ENCODE measurements at places on chromosomes 3 and 15. TPM values are rescaled to one million over a fixed set of nuclear protein-coding genes. Genes with fewer than 3 reads are reported as not detected.
A peak's percentile ranks its signal among the peaks of the same experiment; 100 is the strongest.

DNA sequence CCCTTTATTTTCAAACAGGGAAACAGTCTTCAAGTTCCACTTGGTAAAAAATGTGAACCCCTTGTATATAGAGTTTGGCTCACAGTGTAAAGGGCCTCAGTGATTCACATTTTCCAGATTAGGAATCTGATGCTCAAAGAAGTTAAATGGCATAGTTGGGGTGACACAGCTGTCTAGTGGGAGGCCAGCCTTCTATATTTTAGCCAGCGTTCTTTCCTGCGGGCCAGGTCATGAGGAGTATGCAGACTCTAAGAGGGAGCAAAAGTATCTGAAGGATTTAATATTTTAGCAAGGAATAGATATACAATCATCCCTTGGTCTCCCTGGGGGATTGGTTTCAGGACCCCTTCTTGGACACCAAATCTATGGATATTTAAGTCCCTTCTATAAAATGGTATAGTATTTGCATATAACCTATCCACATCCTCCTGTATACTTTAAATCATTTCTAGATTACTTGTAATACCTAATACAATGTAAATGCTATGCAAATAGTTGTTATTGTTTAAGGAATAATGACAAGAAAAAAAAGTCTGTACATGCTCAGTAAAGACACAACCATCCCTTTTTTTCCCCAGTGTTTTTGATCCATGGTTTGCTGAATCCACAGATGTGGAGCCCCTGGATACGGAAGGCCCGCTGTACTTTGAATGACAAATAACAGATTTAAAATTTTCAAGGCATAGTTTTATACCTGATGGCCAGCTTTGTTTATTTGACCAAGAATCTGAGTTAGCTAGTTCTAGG lies 7.0 kb downstream of the B2M start:
- peaks cover 8% of the 10 kb centered on the region for H3K4me1 ChIP-seq
- H3K27ac ChIP-seq = no peak overlapping the region
- no peak overlapping the region for H3K4me3 ChIP-seq
- DNase-seq = no peak
- H3K27me3 ChIP-seq = no peaks in the 10 kb centered on the region

GRCh38 chr3:124577494-124578167 lies 152.6 kb upstream of the UMPS start:
- H3K4me1 ChIP-seq = no peaks in the 10 kb centered on the region
- H3K27ac ChIP-seq = no peak overlapping the region
- H3K27me3 ChIP-seq = no peaks in the 10 kb centered on the region
- no peaks in the 10 kb centered on the region for H3K36me3 ChIP-seq
- no peak for DNase-seq

- no peak overlapping the region for H3K27ac ChIP-seq
- DNase-seq = no peak
- H3K4me3 ChIP-seq = no peak overlapping the region
- H3K36me3 ChIP-seq = no peaks in the 10 kb centered on the region
- H3K4me1 ChIP-seq = no peaks in the 10 kb centered on the region
Measured at GRCh38 chr15:48866141-48866563, 11.8 kb upstream of the EID1 start.

- no peaks in the 10 kb centered on the region for H3K4me1 ChIP-seq
- H3K4me3 ChIP-seq = no peak overlapping the region
- no peak for DNase-seq
Measured at GRCh38 chr3:3629911-3630310, 169.3 kb upstream of the LRRN1 start.

- no peaks in the 10 kb centered on the region for H3K4me1 ChIP-seq
- no peak for DNase-seq
- H3K36me3 ChIP-seq = peaks cover 3% of the 10 kb centered on the region
- no peak overlapping the region for H3K27ac ChIP-seq
Measured at GRCh38 chr15:44340410-44340809, 51.9 kb downstream of the GOLM2 start.

DNA sequence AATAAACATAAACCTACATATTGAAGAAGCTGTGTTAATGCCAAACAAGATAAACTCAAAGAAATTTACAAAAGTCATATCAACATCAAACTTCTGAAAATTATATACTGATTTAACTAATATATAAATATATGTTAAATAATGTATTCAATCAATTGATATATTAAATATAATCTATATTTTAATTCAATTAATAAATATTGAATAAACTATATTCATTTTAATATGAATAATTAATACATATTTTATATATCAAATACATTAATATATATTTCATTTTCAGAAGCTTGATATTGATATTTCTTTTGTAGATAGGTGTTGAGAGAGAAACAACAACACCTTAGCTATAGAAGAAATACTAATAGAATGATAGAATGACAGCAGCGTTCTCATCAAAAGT lies 768.1 kb downstream of the MECOM start:
- no peaks in the 10 kb centered on the region for H3K27me3 ChIP-seq
- no peaks in the 10 kb centered on the region for H3K4me1 ChIP-seq
- no peaks in the 10 kb centered on the region for H3K36me3 ChIP-seq
- DNase-seq = no peak

- no peak for DNase-seq
- H3K4me3 ChIP-seq = peak overlapping the region; percentile 55
- peaks cover 9% of the 10 kb centered on the region for H3K4me1 ChIP-seq
Measured at GRCh38 chr3:136819392-136819730, 435 bp downstream of the SLC35G2 start.

GRCh38 chr3:129276385-129276784 lies 2.3 kb upstream of the HMCES start:
- H3K4me3 ChIP-seq = no peak overlapping the region
- no peaks in the 10 kb centered on the region for H3K27me3 ChIP-seq
- H3K27ac ChIP-seq = no peak overlapping the region
- H3K36me3 ChIP-seq = peaks cover 21% of the 10 kb centered on the region

GRCh38 chr15:101608201-101608600 lies 44.0 kb downstream of the TM2D3 start:
- no peak overlapping the region for H3K27ac ChIP-seq
- H3K4me3 ChIP-seq = no peak overlapping the region
- no peaks in the 10 kb centered on the region for H3K36me3 ChIP-seq
- DNase-seq = no peak

DNA sequence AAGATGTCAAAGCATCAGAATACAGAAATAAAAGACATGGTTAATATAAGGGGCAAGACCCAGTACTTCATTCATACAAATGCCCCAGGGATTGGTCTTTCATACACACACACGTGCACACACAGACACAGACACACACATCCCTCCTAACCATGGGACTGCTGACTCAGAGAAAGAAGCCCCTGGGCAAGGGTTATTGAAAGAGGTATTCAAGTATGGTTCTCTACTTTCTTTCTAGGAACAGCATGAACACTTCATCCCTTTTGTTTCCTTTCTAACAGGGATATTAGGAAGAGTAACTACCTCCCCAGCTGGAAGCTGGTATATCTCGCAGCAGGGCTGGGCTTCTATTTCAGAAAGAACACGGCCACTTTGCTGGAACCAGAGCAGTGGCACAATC lies 33.2 kb upstream of the ZFAND6 start:
- no peaks in the 10 kb centered on the region for H3K4me1 ChIP-seq
- no peak for DNase-seq
- no peak overlapping the region for H3K4me3 ChIP-seq
- no peak overlapping the region for H3K27ac ChIP-seq
- H3K27me3 ChIP-seq = no peaks in the 10 kb centered on the region

- peaks cover 4% of the 10 kb centered on the region for H3K4me1 ChIP-seq
- DNase-seq = no peak
- H3K27me3 ChIP-seq = no peaks in the 10 kb centered on the region
- no peak overlapping the region for H3K4me3 ChIP-seq
Measured at GRCh38 chr15:62976301-62976881, 66.2 kb upstream of the TPM1 start.

DNA sequence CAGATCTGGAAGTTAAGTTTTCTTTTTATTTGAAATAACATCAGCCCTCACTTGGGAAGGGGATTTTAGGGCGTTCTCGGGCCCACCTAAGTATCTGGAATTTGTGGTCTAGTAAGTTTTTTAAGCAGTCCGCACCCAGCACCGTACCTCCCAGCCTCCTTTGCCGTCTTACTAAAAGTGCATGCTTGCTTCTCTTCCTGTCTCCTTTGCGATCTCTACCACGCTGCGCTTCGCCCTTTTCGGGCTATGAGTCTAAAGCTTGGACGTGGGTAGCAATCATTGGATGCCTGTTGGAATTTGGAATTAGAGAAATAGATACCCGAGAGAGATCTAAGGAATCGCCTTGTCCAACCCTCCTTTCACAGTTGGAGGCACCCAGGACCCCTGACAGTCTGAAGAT lies 1.1 kb downstream of the THSD4 start:
- peak overlapping the region; percentile 71 for H3K4me3 ChIP-seq
- peak overlapping the region; percentile 84 for H3K27ac ChIP-seq
- no peaks in the 10 kb centered on the region for H3K36me3 ChIP-seq
- H3K4me1 ChIP-seq = peaks cover 2% of the 10 kb centered on the region

GRCh38 chr3:184457329-184457728 lies 77.5 kb downstream of the CHRD start:
- H3K27me3 ChIP-seq = no peaks in the 10 kb centered on the region
- no peaks in the 10 kb centered on the region for H3K4me1 ChIP-seq
- H3K27ac ChIP-seq = no peak overlapping the region
- H3K36me3 ChIP-seq = no peaks in the 10 kb centered on the region
- DNase-seq = no peak

- no peak overlapping the region for H3K4me3 ChIP-seq
- no peaks in the 10 kb centered on the region for H3K4me1 ChIP-seq
- no peaks in the 10 kb centered on the region for H3K36me3 ChIP-seq
Measured at GRCh38 chr3:183912895-183913579, 28.4 kb upstream of the PARL start.

DNA sequence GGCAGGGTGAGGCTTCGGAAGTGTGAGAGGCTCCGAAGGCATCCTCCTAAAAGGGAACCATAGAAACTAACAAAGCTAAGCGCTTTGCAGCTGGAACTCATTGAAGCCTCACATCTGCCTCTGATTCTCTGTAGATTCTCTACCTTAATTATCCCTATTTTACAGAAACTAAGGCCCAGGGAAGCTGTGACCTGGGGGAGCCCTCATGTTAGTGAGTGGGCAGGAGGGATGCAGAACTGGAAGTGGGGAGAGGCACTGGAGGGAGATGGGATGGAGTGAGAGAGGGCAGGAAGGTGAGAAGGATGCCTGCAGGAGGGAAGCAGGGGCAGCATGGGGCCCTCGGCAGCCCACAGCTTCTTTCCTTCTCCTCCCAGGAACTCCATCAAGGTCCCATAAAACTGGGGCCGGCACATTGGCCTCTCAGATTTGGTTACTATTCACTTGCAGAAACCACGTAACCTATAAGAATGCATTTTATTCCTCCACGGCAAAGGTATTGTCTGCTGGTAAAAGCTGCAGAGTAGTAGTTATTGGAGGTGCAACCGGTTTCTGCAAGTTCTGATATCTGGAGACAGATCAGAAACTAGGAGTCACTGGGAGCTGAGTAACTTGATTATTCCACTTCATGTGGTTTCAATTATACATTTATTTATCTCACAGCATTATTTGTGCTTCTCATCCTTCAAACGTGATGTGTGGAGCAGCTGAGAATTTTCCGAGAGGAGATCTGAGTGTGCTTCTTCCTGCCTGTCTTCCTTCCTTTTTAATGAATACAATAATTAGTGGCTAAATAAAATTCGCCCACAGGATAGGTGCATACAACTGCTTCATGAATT lies 24.0 kb upstream of the CHCHD6 start:
- no peaks in the 10 kb centered on the region for H3K36me3 ChIP-seq
- H3K27me3 ChIP-seq = no peaks in the 10 kb centered on the region
- no peaks in the 10 kb centered on the region for H3K4me1 ChIP-seq
- H3K4me3 ChIP-seq = no peak overlapping the region
- DNase-seq = no peak

DNA sequence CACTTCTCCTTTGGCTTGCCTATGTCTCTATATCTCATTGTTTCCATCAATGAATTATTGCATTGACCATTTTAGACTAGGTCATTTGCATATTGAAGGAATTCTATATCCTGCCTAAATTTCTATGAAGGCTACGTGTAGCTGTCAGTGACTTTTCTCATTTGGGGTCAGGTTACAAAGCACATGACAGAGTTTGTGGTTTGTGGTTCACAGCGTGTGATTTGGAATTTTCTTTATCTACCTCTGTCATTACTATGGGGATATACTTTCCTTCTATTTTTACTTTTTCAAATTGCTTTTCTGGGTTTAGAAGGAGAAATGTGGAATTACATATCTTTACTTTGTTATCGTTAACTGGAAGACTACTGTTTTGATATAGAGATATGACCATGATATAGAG lies 317.3 kb upstream of the CFAP20DC start:
- H3K27me3 ChIP-seq = no peaks in the 10 kb centered on the region
- H3K4me3 ChIP-seq = no peak overlapping the region
- no peaks in the 10 kb centered on the region for H3K36me3 ChIP-seq
- no peak for DNase-seq
- no peaks in the 10 kb centered on the region for H3K4me1 ChIP-seq

DNA sequence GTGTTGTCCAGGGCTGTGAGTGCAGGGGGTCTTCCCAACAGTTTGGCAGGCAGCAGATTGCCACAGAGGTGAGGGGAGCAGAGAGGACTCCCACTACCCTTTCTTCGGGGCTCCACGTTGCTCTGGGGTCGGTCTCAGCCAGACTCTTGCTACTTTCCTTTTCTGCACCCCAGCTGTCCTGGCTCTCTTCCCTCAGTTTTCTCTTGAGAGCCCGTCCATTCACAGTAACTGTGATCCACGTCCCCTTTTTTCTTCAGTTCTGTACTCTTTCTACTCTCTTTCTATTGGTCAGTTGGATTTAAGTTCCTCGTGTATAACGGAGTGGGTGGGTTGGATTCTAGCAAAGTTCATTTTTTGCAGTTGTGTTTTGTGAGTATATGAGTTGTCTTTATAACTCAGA lies 105.8 kb downstream of the UNC13C start:
- H3K27ac ChIP-seq = no peak overlapping the region
- DNase-seq = no peak
- peaks cover 3% of the 10 kb centered on the region for H3K4me1 ChIP-seq

DNA sequence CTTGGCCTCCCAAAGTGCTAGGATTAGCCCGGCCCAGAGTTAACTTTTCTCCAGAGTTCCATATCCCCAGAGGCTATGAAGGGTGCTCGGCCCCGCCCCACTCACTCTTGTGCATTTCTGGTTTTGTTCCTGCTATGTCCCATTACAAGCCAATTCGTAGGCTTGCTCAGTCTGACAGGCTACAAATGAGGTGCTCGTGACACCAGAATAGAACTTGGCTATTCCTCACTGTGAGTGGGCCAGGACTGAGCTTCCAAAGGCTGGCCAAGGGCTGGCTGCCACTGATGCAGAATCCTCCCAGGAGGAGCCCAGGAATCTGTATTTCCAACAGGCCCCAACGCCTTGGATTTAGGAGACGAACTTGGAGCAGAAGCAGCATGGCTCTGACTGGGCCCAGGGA lies 282.7 kb upstream of the C2CD4B start:
- H3K4me3 ChIP-seq = no peak overlapping the region
- no peaks in the 10 kb centered on the region for H3K27me3 ChIP-seq
- H3K27ac ChIP-seq = no peak overlapping the region
- no peaks in the 10 kb centered on the region for H3K36me3 ChIP-seq
- H3K4me1 ChIP-seq = no peaks in the 10 kb centered on the region
- no peak for DNase-seq

TRANK1 gene
- 40.0 TPM for total RNA-seq

KLHL25 gene
- total RNA-seq = 2.3 TPM

CPLX3 gene
- total RNA-seq = not detected

PLA2G4B gene
- total RNA-seq = 3.2 TPM

SYNM gene
- 1.0 TPM for total RNA-seq

GABRR3 gene
- total RNA-seq = not detected

CFAP100 gene
- not detected for total RNA-seq

ADPGK gene
- total RNA-seq = 25.8 TPM

PDZRN3 gene
- 1.0 TPM for total RNA-seq

ZNF35 gene
- 2.2 TPM for total RNA-seq

ZNF80 gene
- not detected for total RNA-seq

PLS1 gene
- total RNA-seq = 12.2 TPM

DAZL gene
- not detected for total RNA-seq

ARL14 gene
- 0.14 TPM for total RNA-seq

ZNF385D gene
- total RNA-seq = 0.09 TPM

CACNA2D2 gene
- total RNA-seq = 0.19 TPM

DISP2 gene
- total RNA-seq = under 0.01 TPM
